NCI-H2081 treated with DMSO at 0.1 percent for 48 hours (cell line): ENCODE measurements at places on chromosomes 16 and 17.

GRCh38 chr17:19752216-19753050 is 4.3 kb upstream of the ALDH3A1 start:
- no peak for DNase-seq

DNA sequence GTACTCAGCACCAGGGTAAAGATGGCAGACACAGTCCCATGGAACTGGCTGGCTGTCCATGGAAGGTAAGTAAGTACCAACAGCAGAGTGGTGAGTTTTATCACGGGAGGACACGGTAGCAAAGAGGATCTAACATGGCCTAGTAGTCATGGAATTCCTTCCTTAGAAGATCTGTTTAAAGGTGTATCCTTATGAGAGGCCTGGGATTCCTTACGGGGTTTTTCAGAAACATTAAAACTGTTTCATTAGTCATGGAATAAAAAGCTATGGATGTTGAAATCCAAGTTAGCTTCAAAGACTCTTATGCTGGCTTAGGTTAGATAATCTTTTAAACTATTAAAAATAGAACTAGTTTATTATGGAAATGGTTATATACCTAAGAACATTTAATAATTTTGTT is 7.4 kb downstream of the FTO start:
- DNase-seq, result no peak

- peak; percentile 7 for DNase-seq
These were observed 29.4 kb downstream of the TANC2 start for GRCh38 chr17:62995377-62995885.

DNA sequence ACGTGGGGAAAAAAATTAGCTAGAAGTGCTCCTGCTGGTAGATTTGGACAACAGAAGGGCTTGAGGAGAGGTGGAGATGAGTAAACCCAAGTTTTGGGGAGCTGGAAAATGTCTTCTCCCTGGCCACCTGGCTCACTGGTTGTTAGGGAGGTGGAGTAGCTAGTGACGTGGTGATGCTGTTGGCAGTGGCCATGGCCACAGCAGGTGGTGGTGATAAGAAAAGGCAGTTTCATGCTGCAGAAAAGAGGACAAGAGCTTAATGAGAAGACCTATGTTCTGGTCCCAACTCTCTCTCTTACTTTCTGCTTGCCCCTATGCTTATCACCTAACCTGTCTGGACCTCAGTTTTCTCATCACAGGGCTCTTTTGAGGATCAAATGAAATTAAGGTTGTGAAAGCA is 223.5 kb upstream of the N4BP1 start:
- no peak for DNase-seq

DNA sequence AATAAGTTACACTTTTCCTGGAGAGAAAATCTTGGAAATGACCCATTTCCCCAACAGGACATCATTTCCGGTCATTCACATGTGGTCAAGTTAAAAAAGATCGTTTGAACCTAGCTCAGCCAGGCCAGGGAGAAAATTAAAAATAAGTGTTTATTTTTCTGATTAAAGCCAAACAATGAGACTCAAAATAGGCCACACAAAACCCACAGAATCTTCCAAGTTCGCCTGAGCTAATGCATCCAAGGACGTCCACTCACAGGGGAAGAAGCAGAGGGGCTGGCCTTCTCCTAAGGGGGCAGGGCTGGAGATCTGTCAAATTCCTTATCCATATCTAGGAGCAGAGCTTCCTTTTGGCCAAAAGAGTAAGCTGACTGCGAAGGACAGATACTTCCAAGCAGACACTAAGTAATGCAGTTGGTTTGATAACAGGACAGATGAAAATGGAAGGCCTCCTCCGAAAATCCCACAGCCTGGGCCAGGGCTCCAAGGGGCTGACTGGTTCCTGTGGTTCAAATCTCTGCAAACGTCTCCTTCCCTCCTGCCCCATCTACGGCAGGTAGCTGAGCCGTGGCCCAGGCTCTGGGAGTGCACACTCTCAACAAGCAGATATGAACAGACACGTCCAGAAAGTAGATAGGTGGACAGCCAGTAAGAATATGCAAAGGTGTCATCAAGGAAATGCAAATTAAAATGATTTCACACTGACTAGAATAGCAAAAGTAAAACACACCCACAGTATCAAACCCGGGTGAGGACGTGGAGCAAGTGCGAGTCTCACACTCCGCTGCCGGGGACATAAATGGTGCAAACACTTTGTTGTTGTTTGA is 98.5 kb downstream of the MRM3 start:
- no peak for DNase-seq

DNA sequence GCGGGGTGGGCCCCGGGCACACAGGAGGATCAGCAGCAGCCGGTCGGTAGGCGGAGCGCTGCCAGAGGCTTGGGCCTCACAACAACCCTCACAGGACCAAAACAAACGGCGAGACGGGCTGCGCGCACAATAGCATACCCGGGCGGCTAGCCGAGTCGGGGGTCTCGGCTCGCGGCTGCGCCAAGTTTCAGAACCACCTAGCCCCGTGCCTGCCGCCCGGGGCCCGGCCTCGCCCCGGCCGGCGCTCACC is 732 bp downstream of the ULK2 start:
- no peak for DNase-seq
